Right atrium auricular region (tissue), 2 donors: ENCODE measurements at places on chromosomes 12 and 14. TPM values are rescaled to one million over a fixed set of nuclear protein-coding genes. Genes with fewer than 3 reads are reported as not detected.

- H3K4me1 ChIP-seq: peaks cover 43% of the 10 kb centered on the region
- H3K36me3 ChIP-seq: no peaks in the 10 kb centered on the region
- peak overlapping the region; percentile 64 for H3K27ac ChIP-seq
- DNase-seq: no peak
- H3K27me3 ChIP-seq: no peaks in the 10 kb centered on the region
- H3K4me3 ChIP-seq: no peak overlapping the region
Observed at GRCh38 chr12:46660276-46660675, 165.5 kb downstream of the SLC38A4 start.

GRCh38 chr12:120350576-120351350 is 18.2 kb downstream of the MSI1 start:
- H3K27ac ChIP-seq: no peak overlapping the region
- H3K36me3 ChIP-seq: no peaks in the 10 kb centered on the region
- DNase-seq: no peak
- H3K27me3 ChIP-seq: no peaks in the 10 kb centered on the region
- H3K4me1 ChIP-seq: no peaks in the 10 kb centered on the region
- no peak overlapping the region for H3K4me3 ChIP-seq

- DNase-seq: no peak
- H3K36me3 ChIP-seq: no peaks in the 10 kb centered on the region
- peaks cover 24% of the 10 kb centered on the region for H3K4me1 ChIP-seq
- no peaks in the 10 kb centered on the region for H3K27me3 ChIP-seq
- no peak overlapping the region for H3K27ac ChIP-seq
Observed at GRCh38 chr12:15729097-15729496, 60.1 kb downstream of the EPS8 start.

- H3K27ac ChIP-seq: no peak overlapping the region
- no peak for DNase-seq
- H3K27me3 ChIP-seq: peaks cover 4% of the 10 kb centered on the region
Observed at GRCh38 chr14:103139132-103140025, 16.1 kb downstream of the TNFAIP2 start.

DNA sequence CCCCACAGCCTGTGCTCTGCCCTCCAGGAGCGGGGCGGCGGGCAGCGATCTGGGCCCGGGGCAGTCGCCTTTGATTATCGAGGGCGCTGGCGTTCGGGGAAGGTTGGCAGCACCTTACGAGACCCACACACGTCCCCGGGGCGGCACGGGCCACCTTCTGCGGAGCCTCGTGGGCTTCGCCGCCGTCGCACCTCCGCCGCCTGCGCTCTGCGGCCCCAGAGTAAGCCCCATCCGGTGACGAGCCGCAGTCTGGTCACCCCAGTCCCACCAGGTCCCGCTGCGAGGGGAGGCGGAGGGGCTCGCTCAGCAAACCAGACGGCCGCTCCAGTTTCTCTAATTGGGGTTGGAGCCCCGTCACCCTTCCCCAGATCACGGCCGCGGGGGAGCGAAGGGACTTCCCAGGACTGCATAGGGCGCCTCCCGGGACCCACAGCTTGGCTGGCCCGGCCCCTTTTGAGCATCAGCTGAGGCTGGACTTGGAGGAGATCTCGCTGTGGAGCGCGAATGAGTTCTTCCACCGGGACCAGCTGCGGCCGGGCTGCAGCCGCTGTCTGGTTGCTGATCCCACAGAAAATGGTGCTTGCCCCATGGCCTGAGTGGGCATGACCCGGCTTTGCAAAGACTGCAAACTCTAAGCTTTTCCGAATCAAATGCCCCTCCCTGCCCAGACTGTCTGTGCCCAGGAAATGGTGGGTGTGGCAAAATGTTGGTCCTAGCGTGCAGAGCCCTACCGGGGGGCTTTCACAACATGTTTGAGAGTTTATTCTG is 560 bp downstream of the LGALS3 start:
- H3K36me3 ChIP-seq: peaks cover 8% of the 10 kb centered on the region
- no peaks in the 10 kb centered on the region for H3K27me3 ChIP-seq
- H3K27ac ChIP-seq: peak overlapping the region; percentile 97
- H3K4me1 ChIP-seq: no peaks in the 10 kb centered on the region

DNA sequence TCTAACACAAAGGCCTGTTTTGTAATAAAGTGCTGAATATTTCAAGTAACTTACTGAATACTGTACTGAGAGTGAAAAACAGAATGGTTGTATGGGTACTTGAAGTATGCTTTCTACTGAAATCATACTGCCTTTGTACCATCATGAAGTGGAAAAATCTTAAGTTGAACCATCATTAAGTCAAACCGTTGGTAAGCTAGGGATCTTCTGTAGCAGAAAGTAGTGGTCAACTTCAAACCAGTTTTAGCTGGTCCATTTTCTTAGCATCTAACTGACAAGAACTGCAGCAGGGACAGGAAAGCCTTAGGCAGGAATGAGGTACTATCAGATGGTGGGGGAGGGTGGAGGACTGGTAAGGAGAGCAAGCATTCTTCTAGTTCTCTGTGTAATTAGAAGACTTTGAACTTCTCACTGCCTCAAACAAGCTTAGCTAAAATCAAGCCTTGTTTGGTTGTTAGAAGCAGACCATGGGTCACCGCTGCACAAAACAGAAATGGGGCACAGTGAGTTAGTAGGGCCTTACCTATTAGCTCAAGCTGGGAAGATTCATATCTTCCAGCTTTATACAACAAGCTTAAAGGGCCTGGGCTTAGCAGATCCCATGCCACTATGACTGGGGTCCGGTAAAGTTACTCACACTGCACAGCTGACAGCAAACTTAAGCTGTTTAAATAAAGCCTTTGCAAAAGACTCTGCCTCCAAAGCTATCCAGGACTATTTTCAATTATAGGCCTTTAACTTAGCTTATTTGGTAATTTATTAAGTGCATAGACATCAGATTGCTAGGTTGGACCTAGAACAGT is 73.8 kb downstream of the ACADS start:
- no peak overlapping the region for H3K4me3 ChIP-seq
- no peaks in the 10 kb centered on the region for H3K4me1 ChIP-seq
- H3K36me3 ChIP-seq: no peaks in the 10 kb centered on the region
- DNase-seq: no peak

DNA sequence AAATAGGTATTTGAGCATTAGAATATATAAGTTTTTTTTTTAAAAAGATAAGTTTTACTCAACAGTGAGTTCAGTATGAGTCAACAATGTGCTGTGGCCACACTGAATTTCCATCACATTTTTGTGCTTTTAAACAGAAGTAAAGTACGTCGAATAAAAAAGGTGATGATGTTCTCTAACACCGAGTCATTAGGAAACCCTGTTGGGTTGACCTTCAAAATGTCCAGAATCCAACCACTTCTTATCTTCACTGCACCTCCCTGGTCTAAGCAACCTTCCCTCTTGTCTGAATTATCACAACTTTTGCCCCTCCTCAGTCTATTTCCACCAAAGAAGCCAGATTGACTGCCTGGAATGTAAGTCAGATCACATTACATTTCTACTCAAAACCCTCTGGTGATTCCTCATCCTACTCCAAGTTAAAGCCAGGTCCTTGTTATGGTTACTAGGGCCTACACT is 43.0 kb upstream of the SYCP3 start:
- H3K4me1 ChIP-seq: peaks cover 13% of the 10 kb centered on the region
- DNase-seq: no peak
- H3K27me3 ChIP-seq: no peaks in the 10 kb centered on the region
- H3K36me3 ChIP-seq: no peaks in the 10 kb centered on the region

Gene CLEC4C
- not detected for total RNA-seq

Gene MUCL1
- total RNA-seq: not detected

Gene SMARCD1
- 29.6 TPM for total RNA-seq

Gene IQSEC3
- total RNA-seq: 0.67 TPM
